ENCODE measurements at places on chromosomes 7 and 10.

DNA sequence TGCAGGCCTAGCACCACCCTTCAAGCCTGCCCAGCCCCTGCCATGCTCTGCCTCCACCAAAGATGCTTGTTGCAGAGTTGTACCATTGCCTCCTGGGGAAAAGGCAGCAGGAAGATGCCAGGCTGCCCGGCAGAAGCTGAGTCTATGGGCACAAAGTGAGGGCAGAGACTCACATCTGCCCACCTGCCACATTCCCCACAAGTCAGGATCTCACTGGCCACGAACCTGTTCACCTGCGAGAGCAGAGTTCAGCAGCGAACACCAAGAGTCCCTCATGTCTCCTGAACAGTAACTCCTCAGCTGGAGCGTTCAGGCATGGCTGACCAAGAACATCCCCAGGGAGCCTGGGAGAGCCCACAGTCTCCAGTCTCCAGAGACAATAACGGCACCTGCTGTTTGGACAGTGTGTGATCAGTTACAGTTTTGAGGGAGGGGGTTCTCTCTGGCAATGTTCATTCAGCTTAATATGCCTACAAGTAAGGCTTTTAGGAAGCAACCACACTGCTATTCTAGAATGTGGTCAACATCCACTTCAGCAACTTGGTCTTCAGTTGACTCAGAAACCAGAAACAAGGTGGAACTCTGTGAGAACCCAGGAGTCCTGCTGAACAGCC, 78.5 kb downstream of the GRID1 start:
- no peak for DNase-seq

- DNase-seq, result no peak
These were observed 555.0 kb downstream of the INHBA start for GRCh38 chr7:41147606-41148485.

DNA sequence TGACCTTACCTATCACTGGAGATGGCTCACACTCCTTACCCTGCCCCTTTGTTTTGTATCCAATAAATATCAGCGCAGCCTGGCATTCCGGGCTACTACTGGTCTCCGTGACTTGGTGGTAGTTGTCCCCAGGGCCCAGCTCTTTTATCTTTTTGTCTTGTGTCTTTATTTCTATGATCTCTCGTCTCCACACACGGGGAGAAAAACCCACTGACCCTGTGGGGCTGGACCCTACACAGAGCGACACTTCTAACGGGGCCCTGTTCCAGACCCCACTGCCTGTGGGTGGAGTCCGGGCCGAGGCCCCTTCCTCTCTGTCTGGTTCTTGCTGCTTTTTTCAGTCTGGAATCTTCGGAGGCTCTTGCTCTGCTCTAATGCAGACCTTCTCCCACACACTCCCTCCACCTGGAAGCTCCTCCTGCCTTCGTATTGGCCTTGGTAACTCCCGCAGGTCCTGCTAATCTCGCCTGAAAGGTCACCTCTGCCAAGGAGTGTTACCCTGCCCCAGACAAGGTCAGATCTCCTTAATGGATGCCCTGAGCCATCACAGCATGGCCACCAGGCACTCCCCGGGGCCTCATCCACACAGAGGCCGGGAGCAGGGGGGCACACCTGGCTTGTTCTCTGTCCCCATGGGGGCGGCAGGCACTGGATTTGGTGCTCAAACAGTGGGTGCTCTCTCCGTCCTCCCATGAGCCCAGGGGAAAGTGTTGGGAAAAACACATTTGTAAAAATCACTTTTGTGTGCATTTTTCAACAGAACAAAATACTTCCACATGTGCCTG, 531.7 kb downstream of the PTPRN2 start:
- no peak for DNase-seq

GRCh38 chr10:23338155-23338828, 6.3 kb downstream of the C10orf67 start:
- DNase-seq, result no peak

- DNase-seq, result no peak
These were observed 11.4 kb downstream of the PWWP2B start for GRCh38 chr10:132408367-132408781.

GRCh38 chr10:111522551-111522950, 445.7 kb downstream of the ADRA2A start:
- no peak for DNase-seq

DNA sequence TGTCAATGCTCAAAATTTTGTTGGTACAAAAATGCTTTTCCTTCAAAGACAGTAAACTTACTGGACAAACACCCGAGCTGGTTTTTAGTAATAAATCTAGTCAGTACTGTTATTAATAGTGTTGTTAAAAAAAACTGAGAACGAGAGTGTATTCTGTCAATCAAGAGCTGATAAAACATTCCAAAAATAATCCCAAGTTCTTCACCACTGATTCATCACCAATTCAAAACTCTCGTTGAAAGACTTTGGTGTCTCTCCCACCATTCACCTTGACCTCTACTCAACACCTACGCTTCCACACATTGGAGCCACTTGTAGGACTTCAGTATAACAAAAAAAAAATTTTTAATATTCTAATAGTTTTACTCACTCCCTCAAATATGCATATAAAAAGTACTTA, 279.2 kb downstream of the PARD3 start:
- no peak for DNase-seq

DNA sequence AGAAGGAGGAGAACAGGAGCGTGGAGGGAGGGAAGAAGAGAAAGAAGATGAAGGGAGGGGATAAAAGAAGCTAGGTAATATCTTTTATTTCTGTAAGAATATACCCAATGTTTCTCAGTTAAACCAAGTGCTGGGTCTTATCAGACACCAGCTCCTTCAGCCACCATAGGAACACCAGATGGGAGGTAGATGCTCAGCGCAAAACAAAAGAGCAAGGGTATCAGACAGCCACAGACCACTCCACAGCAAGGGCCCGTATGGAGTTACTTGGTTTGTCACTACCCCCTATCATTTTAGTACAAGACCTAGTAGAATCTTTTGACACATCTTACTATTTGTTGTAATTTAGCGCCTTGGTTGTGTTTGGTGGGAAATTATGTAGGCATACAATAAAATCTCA, 65.9 kb upstream of the FAM133B start:
- no peak for DNase-seq

- DNase-seq, result no peak
These were observed 8.0 kb upstream of the PPIF start for GRCh38 chr10:79339266-79339665.

DNA sequence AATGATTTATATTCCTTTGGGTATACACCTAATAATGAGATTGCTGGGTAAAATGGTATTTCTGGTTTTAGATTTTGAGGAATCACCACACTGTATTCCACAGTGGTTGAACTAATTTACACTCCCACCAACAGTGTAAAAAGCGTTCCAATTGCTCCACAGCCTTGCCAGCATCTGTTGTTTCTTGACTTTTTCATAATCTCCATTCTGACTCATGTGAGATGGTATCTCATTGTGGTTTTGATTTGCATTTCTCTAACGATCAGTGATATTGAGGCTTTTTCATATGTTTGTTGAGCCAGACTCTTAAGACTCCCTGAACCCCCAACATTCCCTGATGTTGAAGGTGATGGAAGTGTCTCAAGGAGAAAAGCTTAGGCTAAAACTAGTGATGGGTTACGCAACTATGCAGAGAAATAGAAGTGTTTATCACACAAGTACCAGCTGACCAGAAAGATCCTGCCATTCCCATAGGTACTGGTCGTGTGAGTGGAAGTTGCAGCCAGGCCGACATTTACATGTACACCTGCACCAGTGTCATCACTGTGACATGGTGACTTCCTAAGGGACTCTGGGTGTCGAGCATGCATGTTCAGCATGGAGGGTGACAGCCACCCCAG, 711.2 kb upstream of the NRP1 start:
- no peak for DNase-seq
